ENCODE measurements at places on chromosomes 6 and 20. TPM values are rescaled to one million over a fixed set of nuclear protein-coding genes. Genes with fewer than 3 reads are reported as not detected.

The RNF39 gene
- total RNA-seq = not detected

The PABPC1L gene
- total RNA-seq = 2.2 TPM

The GSTA3 gene
- total RNA-seq = not detected

The WFDC12 gene
- not detected for total RNA-seq

The PNPLA1 gene
- not detected for total RNA-seq

The ESR1 gene
- 0.94 TPM for total RNA-seq

The PDCD2 gene
- total RNA-seq = 52.0 TPM

GRCh38 chr20:60256811-60257210 lies 298.6 kb downstream of the CDH26 start:
- no peak for ATAC-seq

- ATAC-seq = no peak
Observed at GRCh38 chr6:75272145-75272840, 12.3 kb downstream of the TMEM30A start.

GRCh38 chr20:57713505-57713903 lies 3.7 kb upstream of the PMEPA1 start:
- no peak for ATAC-seq

DNA sequence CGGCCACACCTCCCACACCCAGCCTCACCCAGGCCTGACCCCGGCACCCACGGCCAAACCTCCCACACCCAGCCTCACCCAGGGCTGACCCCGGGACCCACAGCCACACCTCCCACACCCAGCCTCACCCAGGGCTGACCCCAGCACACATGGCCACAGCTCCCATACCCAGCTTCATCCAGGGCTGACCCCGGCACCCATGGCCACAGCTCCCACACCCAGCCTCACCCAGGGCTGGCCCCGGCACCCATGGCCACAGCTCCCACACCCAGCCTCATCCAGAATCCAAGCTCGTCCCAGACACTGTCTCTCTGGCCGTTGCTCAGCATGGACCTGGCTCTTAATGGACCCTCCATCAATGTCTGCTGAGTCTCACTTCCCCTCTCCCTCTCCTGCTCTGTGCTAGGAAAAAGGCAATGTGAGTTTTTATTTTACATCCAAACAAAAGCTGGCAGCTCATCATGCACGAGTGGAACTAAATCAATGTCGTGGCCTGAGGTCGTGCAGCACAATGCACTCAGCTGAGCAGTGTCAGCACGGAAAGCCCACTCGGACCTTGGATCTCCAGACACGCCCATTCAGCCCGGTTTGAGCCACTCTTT lies 36.1 kb downstream of the NINL start:
- no peak for ATAC-seq

DNA sequence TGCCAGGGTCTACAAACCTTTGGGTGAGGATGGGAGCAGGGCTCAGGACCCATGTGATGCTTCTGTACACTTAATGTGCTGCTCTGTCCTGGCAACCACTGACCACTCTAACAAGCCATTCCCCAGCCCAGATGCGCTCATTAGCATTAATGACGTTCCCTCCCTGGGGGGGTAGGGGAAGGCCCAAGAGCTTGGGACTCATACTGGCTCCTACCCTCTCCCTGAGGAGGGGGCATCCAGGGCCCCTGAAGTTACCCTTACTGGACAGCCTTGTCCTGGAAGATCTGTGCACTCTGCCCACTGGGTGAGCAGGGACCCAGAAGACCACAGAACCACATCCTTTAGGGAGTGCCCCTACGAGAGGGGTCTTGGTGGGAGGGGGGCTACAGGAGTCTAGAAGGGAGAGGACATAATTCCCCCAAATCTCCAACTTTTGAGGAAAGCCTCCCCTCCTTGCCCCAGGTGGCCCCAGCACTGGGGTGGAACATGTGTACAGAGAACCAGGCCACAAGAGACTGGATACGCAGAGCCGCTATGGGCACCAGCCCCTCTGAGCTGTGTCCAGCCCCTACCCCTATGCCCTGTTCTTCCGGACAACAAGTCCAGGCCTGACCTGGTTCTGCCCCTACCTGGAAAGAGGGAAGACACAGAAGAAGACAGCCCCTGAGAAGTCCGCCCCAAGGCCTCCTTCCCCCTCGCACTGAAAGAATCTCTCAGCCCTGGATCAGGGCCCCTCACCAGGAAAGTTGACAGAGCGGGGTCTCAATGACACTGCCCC lies 1.4 kb downstream of the TEAD3 start:
- ATAC-seq = peak; percentile 13

- ATAC-seq = no peak
Observed at GRCh38 chr6:140441256-140441655, 1066.8 kb upstream of the CITED2 start.

GRCh38 chr6:54981647-54982046 lies 135.1 kb downstream of the FAM83B start:
- ATAC-seq = no peak

- ATAC-seq = no peak
Observed at GRCh38 chr20:56463428-56463827, 5.0 kb upstream of the RTF2 start.

DNA sequence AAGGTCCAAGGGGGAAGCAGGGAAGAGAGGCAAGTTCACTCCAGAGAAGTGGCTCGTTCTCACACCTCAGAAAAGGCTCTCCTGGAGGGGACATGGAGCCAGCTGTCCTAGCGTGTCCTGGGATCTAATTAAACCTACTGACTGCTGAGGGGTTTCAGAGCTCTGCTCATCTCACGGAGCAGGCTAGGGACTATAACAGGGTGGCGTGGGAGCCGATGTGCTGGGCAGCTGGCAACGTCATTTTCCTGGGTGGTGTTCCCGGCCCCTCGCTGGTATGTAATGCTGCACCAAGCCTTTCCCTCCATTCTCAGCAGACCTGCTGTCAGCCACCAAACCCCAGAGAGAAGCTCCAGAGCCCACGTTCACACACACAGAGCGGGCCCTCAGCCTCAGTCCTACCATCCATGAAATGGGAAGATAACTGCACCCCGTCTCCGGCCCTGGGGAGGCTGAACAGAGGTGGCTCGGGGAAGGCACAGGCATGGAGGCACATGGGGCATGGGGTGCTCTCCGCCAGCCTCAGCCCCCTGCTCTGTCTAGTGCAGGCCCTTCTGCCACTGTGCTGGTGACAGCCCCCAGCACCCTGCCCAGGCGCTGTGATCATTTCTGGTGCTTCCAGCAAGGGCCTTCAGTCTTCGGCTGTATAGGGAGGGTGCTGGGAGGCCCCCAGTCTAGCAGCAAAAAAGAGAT lies 1.9 kb downstream of the CST7 start:
- no peak for ATAC-seq

GRCh38 chr20:48832405-48832730 lies 4.6 kb upstream of the PREX1 start:
- no peak for ATAC-seq

GRCh38 chr6:35774116-35774794 lies 2.1 kb upstream of the CLPSL2 start:
- no peak for ATAC-seq

- ATAC-seq = peak; percentile 88
Observed at GRCh38 chr6:133923938-133924593, 29.0 kb upstream of the TBPL1 start.

GRCh38 chr6:156254240-156254639 lies 522.9 kb upstream of the ARID1B start:
- no peak for ATAC-seq

DNA sequence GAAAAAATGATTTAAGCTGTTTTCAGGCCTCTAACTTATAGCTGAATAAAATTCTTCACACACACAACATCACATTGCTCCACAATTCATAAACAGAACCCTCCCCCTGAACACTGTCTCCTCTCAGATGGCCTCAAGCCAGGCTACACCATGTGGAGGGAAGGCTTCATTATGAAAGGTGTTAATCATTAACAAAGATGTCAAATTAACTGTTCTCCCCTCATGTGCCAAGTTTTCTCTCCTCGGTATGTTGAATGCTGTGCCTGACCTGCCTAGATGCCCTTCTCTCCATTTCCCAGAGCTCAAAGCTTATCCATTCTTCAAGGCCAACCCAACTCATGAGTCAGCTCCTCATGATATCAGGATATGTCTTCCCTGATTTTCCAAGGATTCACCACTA lies 210.4 kb downstream of the GMDS start:
- no peak for ATAC-seq

GRCh38 chr6:126657561-126658175 lies 317.8 kb downstream of the CENPW start:
- no peak for ATAC-seq

DNA sequence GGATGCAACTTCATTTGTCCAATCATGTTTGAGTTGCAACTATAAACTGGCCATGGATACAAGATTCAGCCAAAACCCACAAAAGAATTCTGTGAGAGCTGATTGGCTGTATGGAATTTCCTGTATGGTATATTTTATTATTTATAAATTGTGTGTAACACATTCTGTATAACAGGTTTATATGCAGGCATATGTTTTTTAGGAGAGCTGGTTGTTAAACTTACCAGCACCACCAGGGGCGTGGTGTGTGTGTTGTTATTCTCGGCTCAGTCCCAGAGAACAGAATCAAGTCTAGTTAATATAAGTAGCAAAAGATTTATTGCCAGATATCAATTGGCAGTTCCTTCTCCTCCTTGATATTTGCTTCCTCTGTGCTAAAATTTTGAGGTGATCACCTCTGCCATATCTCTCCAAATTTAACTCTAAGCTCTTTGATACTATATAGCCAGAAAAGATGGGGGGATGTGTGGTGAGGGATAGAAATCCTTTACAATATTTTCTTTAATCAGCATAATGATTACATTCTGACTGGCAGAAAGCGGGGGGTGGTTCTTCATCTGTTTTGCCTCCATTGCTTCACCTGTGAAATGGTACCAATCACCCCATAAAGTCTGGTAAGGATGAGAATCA lies 22.9 kb downstream of the CNBD2 start:
- no peak for ATAC-seq

- no peak for ATAC-seq
Observed at GRCh38 chr6:56055081-56055704, 179.8 kb upstream of the BMP5 start.

GRCh38 chr6:105695461-105695860 lies 292.6 kb upstream of the PREP start:
- no peak for ATAC-seq

DNA sequence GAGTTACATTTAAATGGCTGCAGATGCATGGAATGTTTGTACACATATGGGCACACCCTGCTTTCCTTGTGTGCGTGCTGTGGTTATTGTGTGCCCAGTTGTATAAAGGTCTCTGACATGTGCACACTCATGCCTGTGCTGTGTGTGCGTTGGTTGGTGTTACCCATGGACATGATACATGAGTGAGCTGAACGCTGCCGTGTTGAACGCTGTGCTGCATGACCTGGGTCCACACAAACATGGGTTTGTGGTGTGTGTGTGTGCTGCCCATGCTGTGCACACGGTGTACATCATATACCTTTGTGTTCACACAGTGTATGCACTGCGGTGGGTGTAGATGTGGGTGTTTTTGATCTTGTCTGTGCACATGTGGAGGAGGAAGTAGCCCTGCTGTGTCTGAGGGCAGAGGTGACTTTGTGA lies 54.4 kb downstream of the TOX2 start:
- no peak for ATAC-seq

- no peak for ATAC-seq
Observed at GRCh38 chr6:830667-831327, 137.9 kb upstream of the EXOC2 start.

GRCh38 chr6:149236589-149236988 lies 80.9 kb upstream of the TAB2 start:
- no peak for ATAC-seq

DNA sequence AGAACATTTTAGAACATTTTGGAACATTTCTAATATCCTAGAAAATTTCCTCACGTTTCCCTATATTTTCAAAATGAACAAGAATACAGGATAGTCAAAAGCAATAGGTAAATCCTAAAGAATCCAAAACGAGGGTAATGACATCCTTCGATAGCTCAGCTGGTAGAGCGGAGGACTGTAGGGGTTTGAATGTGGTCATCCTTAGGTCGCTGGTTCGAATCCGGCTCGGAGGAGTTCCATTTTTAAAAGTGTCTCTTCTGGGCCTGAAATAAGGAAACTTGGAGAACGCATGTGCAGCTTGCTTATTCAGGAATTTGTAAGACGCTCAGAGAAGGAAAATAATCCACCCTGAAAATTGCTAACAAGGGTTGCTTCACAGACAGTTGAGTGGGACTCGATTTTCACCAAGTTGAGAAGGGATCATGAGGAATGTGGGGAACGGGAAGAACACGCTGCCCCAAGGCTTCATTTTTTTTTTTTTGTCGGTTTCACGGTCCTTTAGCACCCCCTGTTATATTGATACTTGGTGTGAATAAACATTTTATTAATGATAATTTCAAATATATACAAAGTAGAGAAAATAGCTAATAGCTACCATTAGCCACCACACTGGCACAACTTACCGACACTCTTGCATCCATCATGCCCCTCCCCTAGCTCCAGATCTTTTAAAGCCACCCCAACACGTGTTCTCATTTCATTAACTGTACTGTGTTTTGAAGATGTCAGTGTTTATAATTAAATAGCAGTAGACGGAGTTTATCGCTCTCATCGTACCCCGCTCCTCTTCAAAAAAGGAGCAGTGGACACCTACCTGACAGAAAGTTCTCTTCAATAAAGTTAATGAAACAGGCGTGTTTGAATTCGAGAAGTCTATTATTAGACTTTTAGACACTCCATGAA lies 1.8 kb upstream of the ABT1 start:
- no peak for ATAC-seq

DNA sequence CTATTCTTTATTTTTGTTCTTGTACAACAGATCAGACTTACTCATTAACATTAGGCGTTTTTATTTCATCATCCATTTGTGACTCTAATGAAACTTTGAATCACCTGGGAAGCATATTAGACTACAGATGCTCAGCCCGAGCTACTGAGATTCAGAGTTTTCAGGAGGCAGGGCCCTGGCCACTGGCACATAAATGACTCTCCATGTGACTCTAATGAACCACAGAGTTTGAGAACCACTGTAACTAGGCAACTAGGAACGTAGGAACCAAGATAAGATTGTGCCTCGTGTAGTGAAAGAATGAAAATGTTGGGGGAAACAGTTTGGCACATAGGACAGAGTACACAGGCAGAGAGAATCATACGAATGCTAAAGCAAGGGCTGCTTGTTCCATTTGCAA lies 405.9 kb upstream of the BTBD3 start:
- ATAC-seq = no peak

- no peak for ATAC-seq
Observed at GRCh38 chr20:34495916-34496315, 20.3 kb upstream of the DYNLRB1 start.

- ATAC-seq = no peak
Observed at GRCh38 chr20:59672576-59672975, 68.2 kb downstream of the PHACTR3 start.

GRCh38 chr20:23139524-23139923 lies 53.4 kb upstream of the CD93 start:
- ATAC-seq = no peak

All from gastroesophageal sphincter (tissue), 4 donors.